ENCODE measurements at places on chromosomes 7 and 10. TPM values are rescaled to one million over a fixed set of nuclear protein-coding genes. Genes with fewer than 3 reads are reported as not detected.

OR2A7 gene
- 2.1 TPM for total RNA-seq

GIMAP1 gene
- 4.9 TPM for total RNA-seq

UTF1 gene
- total RNA-seq = 0.19 TPM

ANLN gene
- total RNA-seq = 35.6 TPM

VSIR gene
- 125 TPM for total RNA-seq

IRF5 gene
- total RNA-seq = 16.2 TPM

FAM241B gene
- 9.4 TPM for total RNA-seq

MRC1 gene
- total RNA-seq = not detected

ERVW-1 gene
- not detected for total RNA-seq

CAV1 gene
- total RNA-seq = 0.17 TPM

DKK1 gene
- not detected for total RNA-seq

ACHE gene
- total RNA-seq = not detected

SLC26A3 gene
- total RNA-seq = not detected

ITGB8 gene
- total RNA-seq = not detected

EBF3 gene
- total RNA-seq = not detected

TDRD1 gene
- 0.16 TPM for total RNA-seq

FXYD4 gene
- not detected for total RNA-seq

PLXDC2 gene
- total RNA-seq = not detected

PRR15 gene
- total RNA-seq = not detected

ABCB4 gene
- total RNA-seq = not detected
